T-cell (primary cell): ENCODE measurements at places on chromosomes 2 and 18. TPM values are rescaled to one million over a fixed set of nuclear protein-coding genes. Genes with fewer than 3 reads are reported as not detected.

GRCh38 chr2:4662161-4662779 lies 958.9 kb downstream of the DCDC2C start:
- no peak for DNase-seq

The C2orf66 gene
- not detected for total RNA-seq

GRCh38 chr18:65477455-65477854 lies 273.4 kb upstream of the CDH7 start:
- no peak for DNase-seq

DNA sequence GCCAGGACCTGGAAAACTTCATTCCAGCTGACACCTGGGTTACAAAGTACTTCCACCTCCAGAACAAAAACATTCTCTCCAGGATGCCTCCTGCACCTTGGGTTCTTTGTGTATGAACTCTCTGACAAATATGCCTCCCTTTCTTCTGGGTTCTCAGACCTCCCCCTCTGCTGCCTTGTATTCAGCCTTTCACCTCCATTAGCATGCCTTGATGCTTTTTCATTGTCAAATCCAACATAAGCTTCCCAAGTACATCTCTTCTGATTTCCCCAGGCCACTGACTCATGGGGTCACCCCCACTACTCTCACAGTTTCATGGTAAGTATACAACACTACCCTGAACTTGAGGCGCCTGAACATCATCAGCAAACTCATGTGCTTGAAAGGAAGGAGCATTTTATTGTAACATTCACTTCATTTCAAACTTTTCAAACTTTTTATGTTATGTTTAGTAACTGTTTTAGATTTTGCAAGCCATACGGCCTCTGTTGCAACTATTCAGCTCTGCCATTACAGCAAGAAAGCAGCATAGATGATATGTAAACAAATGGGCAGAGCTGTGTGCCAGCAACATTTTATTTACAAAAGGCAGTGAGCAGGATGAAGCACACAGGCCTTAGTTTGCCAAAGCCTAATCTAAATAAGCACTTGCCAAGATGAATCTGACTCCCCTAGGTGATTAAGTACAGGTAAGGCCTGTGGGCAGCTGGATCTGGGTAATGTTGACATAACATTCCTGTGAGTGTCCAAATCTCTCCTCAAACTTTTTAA lies 32.5 kb upstream of the MRPS9 start:
- DNase-seq, result no peak

DNA sequence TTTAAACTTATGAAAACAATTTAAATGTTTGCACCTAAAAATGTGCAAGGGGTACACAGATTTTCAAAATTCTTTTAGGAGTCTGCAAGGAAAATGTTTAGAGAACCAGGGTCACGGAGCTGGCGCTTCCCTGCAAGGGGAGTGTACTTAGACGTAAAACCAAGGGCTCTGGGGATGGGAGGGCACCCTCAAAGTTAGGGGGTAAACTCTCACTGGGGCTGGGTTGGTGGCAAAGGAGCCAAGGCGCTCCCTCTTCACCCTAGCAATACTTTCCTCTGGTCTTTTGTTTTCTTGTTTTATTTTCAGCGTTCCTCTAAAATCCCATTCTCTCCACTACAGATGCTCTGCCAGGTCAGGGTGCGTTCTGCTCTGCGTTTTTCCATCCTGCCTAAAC lies 20.0 kb downstream of the TMEM247 start:
- DNase-seq, result no peak

The ST8SIA5 gene
- not detected for total RNA-seq

DNA sequence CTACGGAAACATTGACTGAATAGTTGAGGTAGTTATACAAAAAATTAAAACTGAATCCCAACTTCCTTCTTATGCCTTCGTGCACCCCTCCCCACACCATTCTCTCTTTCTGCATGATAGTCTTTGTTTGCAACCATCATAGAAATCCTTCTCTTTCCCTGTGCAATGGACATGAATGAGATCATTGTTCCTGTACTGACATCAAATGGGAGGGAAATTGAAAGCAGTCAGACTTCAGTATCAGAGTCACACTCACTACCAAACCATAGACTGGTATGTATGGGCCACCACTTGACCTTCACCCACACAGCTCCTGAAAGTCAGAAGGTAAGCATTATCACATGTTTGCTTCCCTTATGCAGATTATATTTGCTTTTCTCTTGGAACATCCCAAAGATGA lies 782.8 kb downstream of the BCL11A start:
- no peak for DNase-seq
